Subcutaneous adipose tissue (tissue), 4 donors: ENCODE measurements at places on chromosomes 16 and 17. TPM values are rescaled to one million over a fixed set of nuclear protein-coding genes. Genes with fewer than 3 reads are reported as not detected.

The SLC6A2 gene
- total RNA-seq = 1.3 TPM

The DLG4 gene
- 6.8 TPM for total RNA-seq

The FGF11 gene
- 1.3 TPM for total RNA-seq

The DNAI2 gene
- total RNA-seq = not detected

The CCDC40 gene
- total RNA-seq = 5.5 TPM

The GRIN2A gene
- 0.19 TPM for total RNA-seq

The SLFN12L gene
- total RNA-seq = 2.9 TPM

The TBC1D3 gene
- not detected for total RNA-seq

The HOXB9 gene
- total RNA-seq = not detected

The TP53TG3F gene
- not detected for total RNA-seq

The SLC4A1 gene
- under 0.01 TPM for total RNA-seq

The SNN gene
- 35.0 TPM for total RNA-seq

The TEKT1 gene
- not detected for total RNA-seq

The C1QTNF8 gene
- not detected for total RNA-seq

The SLC46A1 gene
- total RNA-seq = 12.4 TPM

The HBQ1 gene
- not detected for total RNA-seq

The SHCBP1 gene
- 1.3 TPM for total RNA-seq

The ANKRD40CL gene
- total RNA-seq = not detected

The GPRC5C gene
- 3.8 TPM for total RNA-seq

The PRAC2 gene
- not detected for total RNA-seq

The ANKRD40 gene
- total RNA-seq = 74.6 TPM

The PITPNM3 gene
- total RNA-seq = 1.5 TPM

The KLHL10 gene
- not detected for total RNA-seq

The KCNH4 gene
- 0.34 TPM for total RNA-seq

The PABPN1L gene
- total RNA-seq = not detected

The KCNG4 gene
- total RNA-seq = not detected

The SHISA9 gene
- total RNA-seq = 0.19 TPM

The RASL10B gene
- total RNA-seq = 54.8 TPM

The AATK gene
- 2.0 TPM for total RNA-seq

The HOXB7 gene
- total RNA-seq = 3.7 TPM

The TNRC6C gene
- total RNA-seq = 16.5 TPM

The CRHR1 gene
- not detected for total RNA-seq

The CLEC19A gene
- total RNA-seq = not detected

The IL21R gene
- total RNA-seq = 0.51 TPM

The ERCC4 gene
- 8.7 TPM for total RNA-seq

The TMEM238L gene
- total RNA-seq = not detected

The TSPAN10 gene
- total RNA-seq = 0.68 TPM

The SLC25A39 gene
- total RNA-seq = 40.8 TPM

The GAS2L2 gene
- 0.51 TPM for total RNA-seq

The IL17C gene
- not detected for total RNA-seq

The HDAC5 gene
- total RNA-seq = 54.4 TPM

The P2RX5 gene
- not detected for total RNA-seq

The PCTP gene
- total RNA-seq = 24.9 TPM

The FOXC2 gene
- not detected for total RNA-seq

The SPATA32 gene
- total RNA-seq = not detected

The SEZ6L2 gene
- total RNA-seq = 0.75 TPM

The KCNJ18 gene
- not detected for total RNA-seq

The OTOP2 gene
- not detected for total RNA-seq
